ENCODE measurements at places on chromosomes 16 and 17.

- DNase-seq: no peak
Measured at GRCh38 chr17:74569020-74570003, 2.0 kb upstream of the CD300H start.

DNA sequence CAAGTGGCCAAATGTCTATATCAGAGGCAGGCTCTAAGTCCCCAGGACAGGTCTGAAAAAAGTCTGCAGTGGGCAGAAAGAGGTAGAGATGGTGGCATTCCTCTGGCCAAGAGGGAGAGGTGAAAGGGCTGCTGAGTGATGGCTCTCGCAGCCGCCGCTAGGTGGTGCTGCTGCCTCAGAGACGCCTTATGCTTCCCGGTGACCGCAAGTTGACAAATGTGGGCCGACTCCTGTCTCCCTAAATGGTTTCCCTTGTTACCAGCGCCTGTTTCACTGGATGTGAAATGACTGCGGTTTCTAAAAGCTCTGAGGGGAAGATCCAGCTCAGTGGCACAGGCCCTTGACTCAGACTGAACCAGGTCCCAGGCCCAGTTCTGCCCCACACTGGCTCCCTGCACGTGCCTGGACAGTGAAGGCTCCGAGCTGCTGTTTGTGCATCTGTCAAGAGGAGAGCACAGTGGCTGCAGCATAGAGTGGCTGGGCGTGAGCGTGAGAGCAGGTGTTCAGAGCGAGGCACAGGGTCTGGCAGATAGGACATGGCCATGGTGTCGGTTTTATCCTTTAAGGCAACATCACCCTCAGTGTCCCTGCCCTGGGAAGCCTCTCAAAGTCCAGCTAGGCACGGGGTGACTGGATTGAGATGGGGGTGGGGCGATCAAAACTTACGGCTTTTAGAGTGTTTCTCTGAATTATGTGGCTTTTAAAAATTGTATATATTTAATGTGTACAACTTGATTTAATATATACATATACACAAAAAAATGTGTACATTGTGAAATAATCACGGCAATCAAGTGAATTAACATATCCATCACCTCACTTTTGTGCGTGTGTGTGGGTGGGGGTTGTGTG lies 19.9 kb downstream of the CLEC16A start:
- DNase-seq: no peak

DNA sequence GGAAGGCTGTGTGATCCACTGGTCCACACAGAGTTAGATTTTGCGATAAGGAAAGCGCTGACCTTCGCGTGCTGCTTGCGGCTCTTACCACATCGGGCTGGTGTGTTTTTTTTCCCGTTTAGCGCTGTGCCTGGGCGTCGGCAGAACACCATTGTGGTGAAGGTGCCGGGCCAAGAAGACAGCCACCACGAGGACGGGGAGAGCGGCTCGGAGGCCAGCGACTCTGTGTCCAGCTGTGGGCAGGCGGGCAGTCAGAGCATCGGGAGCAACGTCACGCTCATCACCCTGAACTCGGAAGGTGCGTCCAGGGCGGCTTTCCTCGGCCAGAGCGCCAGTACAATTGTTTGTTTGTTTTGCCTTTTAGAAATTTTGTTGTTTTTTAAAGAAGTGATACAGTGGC lies 54.7 kb downstream of the BANP start:
- no peak for DNase-seq

GRCh38 chr17:52762147-52762793 lies 603.8 kb upstream of the CA10 start:
- no peak for DNase-seq

- no peak for DNase-seq
Measured at GRCh38 chr16:49640581-49640980, 215.3 kb downstream of the ZNF423 start.

DNA sequence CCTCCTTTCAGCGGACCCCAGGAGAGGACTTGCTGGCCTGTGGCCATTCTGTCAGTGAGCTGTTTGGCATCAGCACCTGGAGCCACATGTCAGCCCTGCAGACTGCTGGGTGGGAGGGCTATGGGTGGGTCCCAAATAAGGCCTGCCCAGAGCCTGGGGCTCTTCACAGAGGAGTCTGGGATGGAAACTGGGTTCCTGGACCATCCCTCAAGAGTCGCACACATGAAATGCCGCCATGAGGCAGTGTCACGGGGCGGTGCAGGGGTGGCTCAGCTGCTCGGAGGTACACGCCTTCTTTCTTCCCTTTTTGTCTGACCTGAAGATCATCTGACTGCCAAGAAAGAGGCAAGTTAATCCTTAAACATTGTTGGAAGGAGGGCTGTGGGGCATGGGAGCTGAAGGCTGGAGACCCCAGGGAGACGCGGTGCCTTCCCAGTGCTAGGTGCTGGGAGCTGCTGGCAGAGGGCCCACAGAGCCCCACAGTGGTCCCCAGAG lies 14.8 kb downstream of the MPRIP start:
- no peak for DNase-seq

DNA sequence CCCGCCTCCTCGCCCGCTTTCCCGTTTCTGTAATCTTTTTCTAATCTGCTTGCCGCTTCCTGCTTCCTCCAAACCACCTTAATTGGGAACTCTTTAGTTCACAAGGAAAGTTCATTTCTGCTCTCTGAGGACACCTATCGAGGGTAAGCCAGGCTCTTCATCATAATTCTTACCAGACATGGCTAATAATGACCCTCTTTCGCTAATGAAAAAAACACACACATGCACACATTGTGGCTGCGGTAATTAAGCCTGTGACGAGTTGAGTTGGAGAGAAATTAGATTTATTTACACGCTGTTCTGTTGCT lies 100.6 kb downstream of the ZNF423 start:
- DNase-seq: peak; percentile 26

GRCh38 chr16:57578521-57579360 lies 36.3 kb downstream of the ADGRG5 start:
- DNase-seq: no peak

- DNase-seq: no peak
Measured at GRCh38 chr16:81371106-81371505, 56.3 kb downstream of the GAN start.

GRCh38 chr16:3094289-3095027 lies 4.6 kb downstream of the ZSCAN10 start:
- DNase-seq: no peak

DNA sequence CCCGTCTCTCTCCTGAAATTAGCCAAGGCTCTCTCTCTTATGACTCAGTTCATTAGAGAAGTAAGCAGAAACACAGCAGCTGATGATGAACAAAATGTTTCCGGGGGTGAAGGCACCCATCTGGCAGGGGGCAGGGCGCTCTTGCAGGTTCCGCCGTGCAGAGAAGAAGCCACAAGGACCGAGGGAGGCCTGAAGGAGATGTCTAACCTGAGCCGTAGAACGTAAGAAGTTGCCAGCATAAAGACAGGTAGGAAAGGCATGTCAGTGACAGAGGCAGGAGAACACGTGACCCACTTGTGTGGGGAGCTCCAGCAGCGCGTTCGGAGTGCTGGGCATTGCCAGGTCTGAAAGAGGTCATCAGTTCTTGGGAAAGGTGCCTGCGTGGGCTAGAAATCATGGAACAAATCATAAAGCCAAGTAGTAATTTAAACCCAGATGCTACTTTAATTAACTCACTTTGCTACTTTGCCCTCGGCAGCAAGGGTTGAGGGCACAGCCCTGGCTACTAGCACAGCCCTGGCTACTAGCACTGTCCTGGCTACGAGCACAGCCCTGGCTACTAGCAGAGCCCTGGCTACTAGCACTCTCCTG lies 198.6 kb downstream of the RPTOR start:
- DNase-seq: no peak

DNA sequence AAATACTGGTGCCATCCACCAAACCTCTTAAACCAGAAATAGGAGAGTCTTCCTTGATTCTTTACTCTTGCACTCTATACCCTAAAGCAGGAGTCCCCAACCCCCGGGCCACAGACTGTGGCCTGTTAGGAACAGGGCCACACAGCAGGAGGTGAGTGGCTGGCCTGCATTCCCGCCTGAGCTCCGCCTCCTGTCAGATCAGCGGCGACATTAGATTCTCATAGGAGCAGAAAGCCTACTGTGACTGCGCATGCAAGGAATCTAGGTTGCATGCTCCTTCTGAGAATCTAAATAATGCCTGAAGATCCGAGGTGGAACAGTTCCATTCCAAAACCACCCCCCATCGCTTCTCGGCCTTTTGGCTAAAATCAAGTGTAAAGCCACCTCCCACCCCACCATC lies 30.3 kb upstream of the SRCIN1 start:
- no peak for DNase-seq

- DNase-seq: no peak
Measured at GRCh38 chr16:2270070-2270462, 2.1 kb upstream of the RNPS1 start.

DNA sequence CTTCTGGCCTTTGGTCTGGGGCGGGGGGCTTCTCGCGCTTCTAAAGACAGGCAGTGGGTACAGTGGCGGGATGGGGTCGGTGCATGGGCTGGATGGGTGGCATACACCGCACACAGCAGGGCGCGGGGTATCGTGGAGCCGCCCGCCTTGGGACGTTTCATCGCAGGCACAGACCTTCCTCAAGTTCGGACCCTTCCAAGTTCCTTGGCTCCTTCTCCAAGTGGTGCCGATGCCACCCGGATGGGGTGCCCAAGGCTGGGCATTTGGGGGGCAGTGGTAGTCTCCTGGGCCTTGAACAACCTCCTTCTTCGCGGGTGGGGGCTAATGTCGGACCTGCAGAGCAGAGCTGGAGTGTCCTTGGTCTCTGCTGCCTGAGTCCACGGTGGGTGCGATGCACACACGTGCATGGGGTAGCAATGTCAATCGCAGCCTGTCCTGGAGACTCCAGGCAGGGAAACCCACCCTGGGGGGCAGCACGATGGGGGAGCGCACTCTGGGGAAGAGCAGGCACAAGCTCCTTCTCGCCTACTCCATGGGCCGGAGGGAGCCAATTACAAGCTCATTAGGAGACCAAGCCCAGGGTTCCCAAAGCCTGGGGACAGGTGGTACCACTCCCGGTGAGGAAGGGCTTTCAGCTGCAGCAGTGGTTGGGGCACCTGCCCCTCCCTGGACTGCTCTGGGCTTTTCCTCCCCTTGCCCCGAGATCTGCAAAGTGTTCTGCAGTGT lies 686 bp upstream of the MTSS2 start:
- no peak for DNase-seq

- no peak for DNase-seq
Measured at GRCh38 chr16:22216191-22216831, 10.2 kb downstream of the EEF2K start.

GRCh38 chr17:80995131-80995530 lies 3.5 kb downstream of the CHMP6 start:
- DNase-seq: no peak

- DNase-seq: no peak
Measured at GRCh38 chr17:81966343-81967243, 5.6 kb upstream of the NOTUM start.

DNA sequence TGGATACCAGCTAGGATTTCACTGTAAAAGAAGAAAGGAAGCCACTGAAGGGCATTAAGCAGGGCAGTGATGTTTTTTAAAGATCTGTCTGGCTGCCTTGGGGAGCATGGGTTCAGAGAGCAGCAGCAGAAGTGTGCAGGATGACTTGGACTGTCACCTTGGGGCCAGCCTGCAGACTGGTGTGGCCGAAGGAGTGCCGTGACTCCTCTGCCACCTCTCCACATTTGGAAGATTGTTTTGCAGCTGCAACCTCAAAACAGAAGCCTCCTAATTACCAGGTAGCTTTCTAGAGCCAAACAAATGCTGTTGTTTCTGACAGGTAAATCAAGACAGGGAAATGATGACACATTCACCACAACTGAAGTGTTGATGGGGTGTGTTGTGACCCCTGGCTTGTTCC lies 681.4 kb downstream of the WWOX start:
- DNase-seq: no peak

- no peak for DNase-seq
Measured at GRCh38 chr17:79232957-79233356, 158.3 kb downstream of the ENGASE start.

GRCh38 chr16:75181630-75182029 lies 25.3 kb downstream of the CTRB2 start:
- DNase-seq: no peak

DNA sequence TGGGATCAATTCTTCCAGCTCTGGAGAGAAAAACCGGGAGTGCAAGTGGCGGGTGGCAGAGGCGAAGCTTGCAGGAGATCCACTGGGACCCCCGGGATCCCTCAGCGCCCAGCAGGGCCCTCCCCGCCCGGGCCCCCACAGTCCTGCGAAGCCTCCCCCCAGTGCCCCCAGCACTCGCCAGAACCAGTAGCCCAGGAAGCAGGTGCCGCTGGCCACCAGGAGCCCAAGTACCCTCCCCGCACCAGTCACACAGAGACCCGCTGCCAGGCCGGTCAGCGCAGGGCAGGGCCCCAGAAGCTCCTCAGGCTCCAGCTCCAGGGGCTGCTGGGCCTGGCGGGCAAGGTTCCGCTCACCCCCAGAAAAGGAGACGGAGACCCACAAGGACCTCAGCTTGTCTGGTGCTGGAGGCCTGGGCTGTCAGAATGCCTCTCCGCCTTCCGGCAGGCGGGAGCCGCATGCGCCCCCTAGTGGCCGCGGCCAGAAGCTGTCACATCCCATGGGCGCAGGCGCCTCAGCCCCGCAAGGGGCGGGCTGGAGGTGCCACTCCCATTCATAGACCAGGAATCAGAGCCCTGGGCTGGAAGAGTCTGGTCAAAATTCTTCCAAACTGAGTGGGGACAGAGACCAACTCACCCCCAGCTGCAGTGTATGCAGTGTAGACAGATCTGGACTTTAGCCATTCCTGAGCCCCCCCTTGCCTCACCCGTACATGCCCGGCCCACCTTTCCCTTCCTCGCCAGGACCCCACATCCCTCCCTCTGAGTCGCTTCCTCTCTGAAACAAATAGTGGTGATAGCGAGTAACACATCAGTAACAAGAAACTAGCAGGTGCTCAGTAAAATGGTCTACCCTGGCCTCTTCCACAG lies 1002.3 kb downstream of the KCNJ18 start:
- DNase-seq: peak; percentile 7

- DNase-seq: no peak
Measured at GRCh38 chr16:84643180-84643583, 5.1 kb upstream of the KLHL36 start.

DNA sequence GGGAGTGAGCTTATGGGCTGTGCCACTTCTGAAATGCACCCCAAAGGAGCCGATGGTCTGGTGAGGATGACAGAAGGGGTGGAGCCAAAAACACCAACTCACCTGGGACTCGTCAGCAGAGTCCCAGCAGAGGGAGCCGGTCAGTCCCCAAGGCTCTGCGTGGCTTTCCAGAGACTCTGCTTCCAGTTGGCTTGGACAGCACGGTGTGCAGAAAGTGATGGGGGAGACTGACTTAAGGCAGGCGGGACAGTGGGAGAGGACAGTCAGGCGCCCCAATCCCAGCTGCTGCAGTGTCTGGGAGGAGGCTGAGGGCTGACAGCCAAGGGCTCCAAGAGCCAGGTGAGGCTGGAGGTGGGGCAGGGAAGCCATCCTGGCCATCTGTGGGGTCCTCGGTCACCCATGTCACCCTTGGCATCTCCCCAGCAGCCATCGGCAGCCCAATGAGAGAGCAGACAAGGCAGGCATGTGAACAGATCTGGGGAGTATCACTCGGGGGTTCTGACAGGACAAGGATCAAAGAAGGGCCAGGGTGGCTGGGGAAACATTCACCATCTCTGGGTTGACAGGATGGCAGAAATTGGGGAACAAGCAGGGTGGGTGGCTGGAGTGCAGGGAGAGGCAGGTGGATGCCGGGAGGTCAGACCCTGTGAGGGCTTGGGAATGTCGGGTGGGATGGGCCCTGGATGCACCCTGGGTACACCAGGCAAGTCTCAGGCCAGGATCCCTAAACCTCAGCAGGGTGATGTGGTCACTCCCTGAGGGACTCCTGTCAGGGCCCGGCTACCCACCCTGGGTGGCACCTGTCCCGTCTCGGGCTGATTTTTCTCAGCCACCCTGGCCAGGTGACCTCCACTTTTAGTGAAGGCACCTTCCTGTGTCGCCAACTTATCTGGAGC lies 8.9 kb upstream of the KRTAP17-1 start:
- DNase-seq: no peak
